ENCODE measurements at places on chromosomes 11 and 22.

DNA sequence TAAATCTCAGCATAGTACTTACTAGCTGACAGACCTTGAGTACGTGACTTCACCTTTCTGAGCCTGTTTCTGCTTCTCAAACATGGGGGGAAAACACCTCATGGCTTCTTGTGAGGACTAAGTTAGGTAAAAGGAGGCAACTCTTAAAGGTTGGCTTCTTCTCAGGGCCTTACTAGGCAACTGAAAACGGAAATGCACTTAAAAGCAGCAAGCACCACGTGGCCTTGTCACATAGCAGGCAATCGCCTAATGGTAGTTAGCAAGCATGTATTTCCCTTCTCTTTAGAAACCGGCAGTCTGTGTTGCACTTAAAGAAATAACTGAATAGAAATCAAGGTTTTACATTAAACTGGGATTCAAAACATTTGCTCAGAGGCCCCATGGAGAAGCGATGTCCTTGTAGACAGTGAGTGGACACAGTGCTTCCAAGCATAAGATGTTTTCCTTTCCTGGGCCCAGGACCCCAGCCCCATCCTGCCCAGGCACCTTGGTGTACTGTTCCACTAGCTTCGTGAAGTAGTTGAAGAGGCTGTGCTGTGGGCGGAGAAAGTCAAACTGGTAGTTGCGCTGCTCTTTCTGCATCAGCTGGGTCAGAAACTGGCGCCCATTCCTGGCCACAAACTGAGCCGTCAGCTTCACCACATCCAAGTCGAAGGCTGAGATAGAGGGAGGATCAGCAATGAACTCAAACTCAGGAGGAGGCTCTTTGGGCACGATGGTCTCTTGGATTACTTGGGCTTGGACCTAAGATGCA is 12.1 kb downstream of the SF3A1 start:
- no peaks in the 10 kb centered on the region for H3K4me1 ChIP-seq
- no peak overlapping the region for H3K27ac ChIP-seq
- H3K36me3 ChIP-seq: peaks cover 51% of the 10 kb centered on the region
- no peak overlapping the region for H3K4me3 ChIP-seq
- DNase-seq: no peak

GRCh38 chr11:62919898-62920640 is 1.1 kb downstream of the CHRM1 start:
- H3K4me3 ChIP-seq: no peak overlapping the region
- no peak overlapping the region for H3K27ac ChIP-seq
- peaks cover 2% of the 10 kb centered on the region for H3K4me1 ChIP-seq

DNA sequence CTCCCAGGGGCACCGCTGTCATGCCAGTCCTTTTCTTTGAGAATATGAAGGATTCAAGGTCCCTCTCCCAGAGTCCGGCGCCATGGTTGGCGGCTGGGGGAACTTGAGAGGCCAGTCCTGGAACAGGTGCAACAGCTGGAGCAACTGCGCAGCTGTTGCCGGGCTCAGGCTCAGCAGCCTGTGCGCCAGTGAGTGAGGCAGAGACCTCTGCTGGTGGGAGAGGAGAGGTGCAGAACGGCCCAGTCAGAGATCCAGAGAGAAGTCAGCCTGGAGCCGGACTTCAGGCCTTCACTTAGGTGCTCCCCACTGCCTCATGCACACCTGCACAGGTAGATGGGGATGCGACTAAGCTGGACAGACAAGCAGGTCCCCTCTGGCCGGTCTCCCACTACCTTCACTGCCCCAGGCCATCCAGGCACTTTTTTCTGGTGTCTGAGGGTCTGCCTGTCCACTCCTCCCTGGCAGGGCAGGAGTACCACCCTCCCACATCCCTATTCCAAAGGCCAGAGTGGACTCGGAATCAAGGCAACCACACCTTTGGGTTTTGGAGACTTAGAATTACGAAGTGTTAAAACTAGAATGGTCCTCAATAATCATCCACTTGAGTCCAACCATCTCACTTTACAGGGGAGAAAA is 4.6 kb downstream of the CHRDL2 start:
- no peaks in the 10 kb centered on the region for H3K4me1 ChIP-seq
- H3K4me3 ChIP-seq: no peak overlapping the region
- DNase-seq: peak; percentile 75
- no peaks in the 10 kb centered on the region for H3K36me3 ChIP-seq
- no peak overlapping the region for H3K27ac ChIP-seq

DNA sequence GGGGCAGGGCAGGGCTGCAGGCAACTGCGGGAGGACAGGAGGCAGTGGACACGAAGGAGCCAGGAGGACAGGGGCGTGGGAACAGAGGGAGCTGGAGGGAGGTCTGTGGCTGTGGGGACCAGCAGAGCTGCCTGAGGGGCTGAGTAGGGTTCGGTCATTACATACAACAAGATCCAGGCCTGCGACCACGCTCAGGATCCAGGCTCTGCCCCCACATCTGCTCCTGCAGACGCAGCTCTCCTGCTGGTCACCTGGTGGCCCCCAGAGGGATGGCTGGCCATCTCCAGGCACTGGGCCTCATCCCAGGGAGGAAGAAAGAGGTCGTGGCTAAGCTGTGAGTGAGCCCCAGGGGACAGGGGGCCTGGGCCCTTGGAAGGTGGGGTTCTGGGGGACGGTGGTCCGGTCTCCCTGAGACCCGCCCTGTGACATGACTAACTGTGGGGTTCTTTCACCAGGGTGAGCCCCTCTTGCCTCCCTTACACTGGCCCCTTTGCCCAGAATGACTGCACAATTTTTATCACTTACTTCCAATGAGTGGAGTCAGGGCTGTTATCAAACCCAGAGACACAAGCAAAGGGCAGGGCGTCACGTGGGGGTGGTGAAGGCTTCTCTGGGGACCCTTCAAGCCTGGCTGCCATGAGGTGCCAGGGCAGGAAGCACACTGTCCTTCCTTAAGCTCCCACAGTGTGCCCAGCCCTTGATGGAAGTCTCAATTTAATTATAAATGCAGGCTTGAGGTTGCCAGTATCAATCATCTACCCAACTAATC is 6.7 kb upstream of the APOBEC3A start:
- H3K36me3 ChIP-seq: no peaks in the 10 kb centered on the region
- DNase-seq: no peak
- no peaks in the 10 kb centered on the region for H3K4me1 ChIP-seq
- no peak overlapping the region for H3K4me3 ChIP-seq

- H3K4me3 ChIP-seq: no peak overlapping the region
- H3K27me3 ChIP-seq: no peaks in the 10 kb centered on the region
- no peak overlapping the region for H3K27ac ChIP-seq
Observed at GRCh38 chr11:83310718-83311117, 24.6 kb upstream of the CCDC90B start.

DNA sequence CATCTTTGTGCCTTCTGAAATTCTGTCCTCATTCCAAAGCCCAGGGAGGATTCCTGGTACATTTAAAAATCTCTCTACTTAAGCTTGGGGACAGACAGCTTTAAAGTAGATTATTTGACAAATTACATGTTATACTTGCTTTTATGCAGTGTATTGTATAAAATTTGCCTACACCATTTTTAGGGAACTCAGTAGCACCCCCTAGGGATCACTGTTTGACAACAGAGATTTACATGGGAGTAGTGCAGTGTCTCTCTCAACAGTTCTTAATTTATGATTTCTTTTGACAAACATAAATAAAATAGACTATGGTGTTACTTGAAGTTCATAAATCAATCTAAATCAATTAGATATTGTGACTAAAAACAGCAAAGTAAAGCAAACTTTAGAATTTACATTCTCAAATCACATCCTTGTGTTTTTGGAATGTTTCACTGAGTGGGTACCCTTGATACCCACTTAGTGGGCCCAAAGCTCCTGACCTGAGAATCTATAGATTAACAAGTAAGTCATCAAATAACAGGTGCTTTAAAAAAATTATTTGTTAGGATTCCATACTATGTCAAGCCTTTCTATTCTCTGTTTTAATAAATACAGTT is 428.8 kb downstream of the DYNC2H1 start:
- no peaks in the 10 kb centered on the region for H3K4me1 ChIP-seq
- H3K4me3 ChIP-seq: no peak overlapping the region
- H3K27ac ChIP-seq: no peak overlapping the region
- DNase-seq: peak; percentile 37
- no peaks in the 10 kb centered on the region for H3K27me3 ChIP-seq

- DNase-seq: no peak
- H3K4me1 ChIP-seq: peaks cover 3% of the 10 kb centered on the region
- no peak overlapping the region for H3K4me3 ChIP-seq
- no peak overlapping the region for H3K27ac ChIP-seq
Observed at GRCh38 chr11:6271598-6271997, 12.0 kb downstream of the CCKBR start.
